ENCODE measurements at places on chromosomes 13 and 19. TPM values are rescaled to one million over a fixed set of nuclear protein-coding genes. Genes with fewer than 3 reads are reported as not detected.
A peak's percentile ranks its signal among the peaks of the same experiment; 100 is the strongest.

The KCNK6 gene
- total RNA-seq = 5.8 TPM

The GSX1 gene
- not detected for total RNA-seq

The LMTK3 gene
- 2.6 TPM for total RNA-seq

The FCGBP gene
- 3.1 TPM for total RNA-seq

DNA sequence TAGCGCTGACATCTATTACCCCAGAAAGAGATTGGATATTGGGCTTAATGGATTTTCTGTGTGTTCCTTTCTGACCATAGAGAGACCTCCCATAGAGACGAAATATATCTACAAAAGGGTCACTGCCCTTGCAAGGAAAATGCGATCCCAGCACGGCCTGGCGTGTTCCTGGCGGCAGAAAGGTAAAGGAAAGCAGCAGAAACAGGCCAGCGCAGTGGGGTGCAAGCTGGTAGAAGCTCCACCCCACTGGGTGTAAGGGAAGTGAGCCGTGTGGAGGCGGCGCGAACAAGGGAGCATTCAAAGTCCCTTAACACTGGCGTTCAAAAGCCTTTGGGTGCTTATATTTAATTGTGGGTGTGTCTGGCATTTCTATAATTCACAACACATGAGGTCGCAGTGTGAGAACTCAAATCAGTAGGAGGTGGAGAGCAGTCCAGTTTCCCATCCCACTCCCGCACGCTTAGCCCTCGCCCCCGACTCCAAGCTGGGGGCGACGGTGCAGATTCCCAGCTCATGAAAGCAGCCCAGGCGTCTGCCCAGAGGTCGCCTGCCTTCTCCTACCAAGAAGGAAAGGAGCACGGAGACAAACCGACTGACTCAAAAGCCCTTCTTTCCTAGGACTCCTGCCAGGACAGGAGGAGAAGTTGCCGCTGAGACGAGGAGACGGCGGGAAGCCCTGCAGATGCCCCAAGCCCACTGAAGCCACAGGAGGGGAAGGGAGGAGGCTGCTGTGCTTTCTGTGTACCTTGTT lies 478.4 kb downstream of the FOXO1 start:
- peak overlapping the region; percentile 67 for H3K4me3 ChIP-seq
- no peaks in the 10 kb centered on the region for H3K36me3 ChIP-seq
- peak; percentile 73 for DNase-seq

DNA sequence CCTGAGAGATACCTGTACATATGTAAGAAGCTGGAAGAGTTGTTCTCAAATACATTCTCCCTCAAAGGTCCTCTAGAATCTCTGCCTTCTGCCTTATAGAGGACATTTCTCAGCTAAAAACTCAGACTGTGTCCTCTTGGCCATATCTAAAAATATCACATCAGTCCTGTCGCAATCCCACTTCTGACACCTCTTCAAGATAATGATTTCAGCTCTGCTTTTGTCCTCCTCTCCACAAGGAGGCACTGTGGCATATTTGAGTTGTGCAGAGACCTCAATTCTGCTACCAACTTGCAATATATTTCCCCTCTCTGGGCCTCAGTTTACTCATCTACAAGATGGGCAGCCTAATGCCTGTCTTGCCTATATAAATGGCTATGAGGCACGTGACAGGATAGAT lies 16.6 kb downstream of the ADAMTS10 start:
- no peak overlapping the region for H3K4me3 ChIP-seq
- H3K4me1 ChIP-seq = peaks cover 10% of the 10 kb centered on the region
- H3K27me3 ChIP-seq = no peaks in the 10 kb centered on the region
- H3K27ac ChIP-seq = no peak overlapping the region
- peaks cover 5% of the 10 kb centered on the region for H3K36me3 ChIP-seq
- no peak for DNase-seq

GRCh38 chr13:23870356-23871140 lies 18.7 kb downstream of the MIPEP start:
- no peaks in the 10 kb centered on the region for H3K27me3 ChIP-seq
- no peak for DNase-seq
- H3K4me1 ChIP-seq = no peaks in the 10 kb centered on the region
- H3K4me3 ChIP-seq = no peak overlapping the region

- no peaks in the 10 kb centered on the region for H3K36me3 ChIP-seq
- peaks cover 21% of the 10 kb centered on the region for H3K4me1 ChIP-seq
- H3K27me3 ChIP-seq = no peaks in the 10 kb centered on the region
- H3K27ac ChIP-seq = no peak overlapping the region
- H3K4me3 ChIP-seq = no peak overlapping the region
- no peak for DNase-seq
These were observed 13.1 kb downstream of the LRCH1 start for GRCh38 chr13:46565808-46566750.

GRCh38 chr13:88124142-88124541 lies 453.0 kb downstream of the SLITRK5 start:
- no peaks in the 10 kb centered on the region for H3K36me3 ChIP-seq
- H3K4me1 ChIP-seq = no peaks in the 10 kb centered on the region
- no peak for DNase-seq
- H3K27me3 ChIP-seq = no peaks in the 10 kb centered on the region

- no peak overlapping the region for H3K27ac ChIP-seq
- no peak overlapping the region for H3K4me3 ChIP-seq
- H3K4me1 ChIP-seq = no peaks in the 10 kb centered on the region
- no peak for DNase-seq
- H3K27me3 ChIP-seq = no peaks in the 10 kb centered on the region
These were observed 1517.7 kb downstream of the SLITRK1 start for GRCh38 chr13:82364525-82364924.

DNA sequence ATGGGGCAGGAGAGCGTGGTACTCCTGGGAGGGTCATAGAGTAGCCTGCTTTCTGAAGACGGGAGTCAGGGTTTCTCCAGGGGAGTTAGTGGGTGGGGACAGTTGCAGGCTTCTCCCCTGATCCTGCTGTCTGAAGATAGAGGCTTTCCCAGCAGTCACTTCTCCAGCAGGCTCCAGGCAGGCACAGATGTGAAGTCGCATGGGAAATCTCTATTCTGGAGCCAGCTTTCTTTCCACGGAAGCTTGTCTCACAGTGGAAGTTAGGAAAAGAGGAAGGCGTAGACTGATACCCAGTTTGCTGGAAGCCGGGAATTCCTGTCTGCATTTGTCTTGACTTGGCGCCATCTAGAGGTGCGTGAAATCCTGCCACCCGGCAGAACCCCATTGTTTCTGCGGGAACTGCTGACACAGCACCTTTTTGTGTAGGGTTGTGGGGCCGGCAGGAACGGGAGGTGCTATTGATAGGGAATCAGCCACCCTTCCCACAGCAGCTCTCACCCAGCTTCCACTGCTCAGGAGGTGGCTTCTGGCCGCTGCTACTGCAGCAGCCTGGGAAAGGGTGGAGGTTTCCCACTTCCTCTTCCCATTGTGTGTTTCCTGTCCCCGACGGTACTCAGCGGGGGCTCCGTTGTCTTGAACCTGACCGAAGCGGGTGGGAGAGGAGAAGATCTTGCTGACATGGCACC lies 28.5 kb upstream of the NPAS1 start:
- H3K36me3 ChIP-seq = no peaks in the 10 kb centered on the region
- H3K4me1 ChIP-seq = peaks cover 4% of the 10 kb centered on the region
- no peak overlapping the region for H3K27ac ChIP-seq
- no peaks in the 10 kb centered on the region for H3K27me3 ChIP-seq
- DNase-seq = peak; percentile 78

DNA sequence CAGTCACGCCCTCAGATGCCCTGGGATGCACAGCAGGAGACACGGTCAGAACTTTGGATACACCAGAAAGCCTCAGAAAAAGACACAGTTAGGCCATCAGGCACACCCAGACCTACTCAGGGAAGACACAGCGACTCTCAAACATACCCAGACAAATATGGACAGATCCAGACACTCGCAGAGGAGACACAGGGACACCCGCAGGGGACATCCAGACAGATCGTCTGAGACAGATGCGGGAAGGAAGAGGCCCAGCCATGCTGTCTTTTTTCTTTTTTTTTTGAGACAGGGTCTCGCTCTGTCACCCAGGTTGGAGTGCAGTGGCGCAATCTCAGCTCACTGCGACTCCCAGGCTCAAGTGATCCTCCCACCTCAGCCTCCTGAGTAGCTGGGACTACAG lies 4.8 kb downstream of the DPF1 start:
- no peaks in the 10 kb centered on the region for H3K36me3 ChIP-seq
- H3K4me3 ChIP-seq = no peak overlapping the region
- H3K27ac ChIP-seq = no peak overlapping the region

GRCh38 chr19:5881543-5882299 lies 11.4 kb upstream of the FUT5 start:
- H3K36me3 ChIP-seq = no peaks in the 10 kb centered on the region
- H3K27ac ChIP-seq = no peak overlapping the region
- H3K27me3 ChIP-seq = peaks cover 12% of the 10 kb centered on the region
- no peaks in the 10 kb centered on the region for H3K4me1 ChIP-seq
- DNase-seq = no peak

- no peak overlapping the region for H3K4me3 ChIP-seq
- no peaks in the 10 kb centered on the region for H3K4me1 ChIP-seq
- H3K27ac ChIP-seq = no peak overlapping the region
- no peaks in the 10 kb centered on the region for H3K27me3 ChIP-seq
- DNase-seq = no peak
These were observed 32.8 kb downstream of the TMEM161A start for GRCh38 chr19:19105365-19106055.

GRCh38 chr19:7560255-7560654 lies 24.7 kb downstream of the PNPLA6 start:
- H3K4me1 ChIP-seq = no peaks in the 10 kb centered on the region
- no peak overlapping the region for H3K27ac ChIP-seq
- DNase-seq = no peak
- no peak overlapping the region for H3K4me3 ChIP-seq
- H3K36me3 ChIP-seq = peaks cover 27% of the 10 kb centered on the region

GRCh38 chr19:56868446-56868845 lies 27.9 kb upstream of the PEG3 start:
- H3K36me3 ChIP-seq = peaks cover 8% of the 10 kb centered on the region
- H3K27ac ChIP-seq = no peak overlapping the region
- no peak for DNase-seq
- no peaks in the 10 kb centered on the region for H3K4me1 ChIP-seq

- DNase-seq = no peak
- no peak overlapping the region for H3K4me3 ChIP-seq
- no peaks in the 10 kb centered on the region for H3K36me3 ChIP-seq
- no peak overlapping the region for H3K27ac ChIP-seq
- no peaks in the 10 kb centered on the region for H3K27me3 ChIP-seq
These were observed 3.6 kb downstream of the RRAS start for GRCh38 chr19:49636233-49636932.

- H3K27ac ChIP-seq = no peak overlapping the region
- H3K4me1 ChIP-seq = no peaks in the 10 kb centered on the region
- H3K27me3 ChIP-seq = no peaks in the 10 kb centered on the region
- no peak for DNase-seq
- H3K4me3 ChIP-seq = no peak overlapping the region
These were observed 729.0 kb downstream of the FGF9 start for GRCh38 chr13:22399801-22400420.

DNA sequence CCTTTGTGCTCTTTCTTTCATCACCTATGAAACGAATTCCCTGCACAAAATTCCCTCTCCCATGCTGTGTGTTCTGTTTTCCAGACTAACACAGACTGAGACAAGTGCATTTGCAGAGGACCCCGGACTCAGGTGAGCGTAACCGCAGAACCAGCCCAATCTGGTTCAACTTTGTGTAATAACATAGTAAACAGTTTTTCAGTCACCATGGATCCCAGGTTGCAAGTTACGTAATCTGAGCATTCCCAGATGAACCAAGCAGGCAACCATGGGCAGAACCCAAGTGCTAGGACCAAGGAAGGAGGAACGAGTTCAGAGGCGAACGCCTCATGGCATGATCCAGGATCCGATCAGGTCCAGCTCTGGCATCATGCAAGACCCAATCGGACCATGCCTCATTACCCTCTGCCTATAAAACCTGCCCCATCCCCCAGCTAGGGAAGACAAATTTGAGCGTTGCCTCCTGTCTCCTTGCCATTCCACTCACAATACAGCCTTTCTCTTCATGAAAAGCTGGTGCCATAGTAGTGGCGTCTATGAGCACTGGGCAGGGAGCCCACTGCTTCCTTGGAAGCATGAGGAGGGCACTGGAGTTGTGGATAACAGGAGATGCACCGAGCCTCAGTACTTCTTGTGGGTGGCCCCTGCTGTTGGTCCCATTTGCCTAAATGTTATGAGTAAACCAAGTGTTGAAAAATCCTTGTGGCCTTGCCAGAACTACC lies 107.6 kb downstream of the ABCC4 start:
- H3K36me3 ChIP-seq = peaks cover 20% of the 10 kb centered on the region
- H3K4me3 ChIP-seq = no peak overlapping the region
- H3K27ac ChIP-seq = no peak overlapping the region
- no peak for DNase-seq

DNA sequence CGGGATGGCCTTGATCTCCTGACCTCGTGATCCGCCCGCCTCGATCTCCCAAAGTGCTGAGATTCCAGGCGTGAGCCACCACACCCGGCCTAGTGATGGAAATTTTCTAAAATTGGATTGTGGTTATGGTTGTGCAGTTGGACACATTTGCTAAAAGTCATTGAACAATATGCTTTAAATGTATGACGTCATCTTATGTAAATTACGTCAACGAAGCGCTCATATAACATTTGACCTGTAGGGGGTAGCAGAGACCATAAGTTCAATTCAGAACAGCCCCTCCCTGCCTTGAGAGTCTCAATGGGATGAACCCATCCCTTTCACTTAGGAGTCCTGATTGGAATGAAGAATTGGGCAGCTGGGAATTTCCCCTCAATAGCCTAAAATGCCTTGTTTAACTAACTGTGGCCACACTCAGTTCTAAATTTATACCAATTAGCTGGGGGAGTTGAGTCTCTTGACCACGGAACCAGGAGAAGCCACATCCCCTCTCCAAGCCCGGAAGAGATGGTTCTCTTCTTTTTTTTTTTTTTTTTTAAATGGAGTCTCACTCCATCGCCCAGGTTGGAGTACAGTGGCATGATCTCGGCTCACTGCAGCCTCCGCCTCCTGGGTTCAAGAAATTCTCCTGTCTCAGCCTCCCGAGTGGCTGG lies 15.2 kb upstream of the TLE6 start:
- DNase-seq = peak; percentile 58
- H3K27me3 ChIP-seq = no peaks in the 10 kb centered on the region
- H3K27ac ChIP-seq = no peak overlapping the region
- H3K36me3 ChIP-seq = no peaks in the 10 kb centered on the region
- peaks cover 3% of the 10 kb centered on the region for H3K4me1 ChIP-seq
- H3K4me3 ChIP-seq = peak overlapping the region; percentile 22

DNA sequence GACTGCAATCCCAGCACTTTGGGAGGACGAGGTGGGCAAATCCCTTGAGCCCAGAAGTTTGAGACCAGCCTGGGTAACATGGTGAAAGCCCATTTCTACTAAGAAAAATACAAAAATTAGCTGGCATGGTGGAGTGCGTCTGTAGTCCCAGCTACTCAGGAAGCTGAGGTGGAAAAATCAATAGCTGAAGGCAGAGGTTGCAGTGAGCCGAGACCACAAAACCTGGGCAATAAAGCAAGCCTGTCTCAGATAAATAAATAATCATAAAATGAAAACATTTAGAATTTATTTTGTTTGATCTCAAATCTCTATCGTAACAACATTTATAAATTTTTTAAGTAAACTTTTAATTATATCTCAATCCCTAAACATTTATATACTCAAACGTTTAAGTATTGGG lies 36.6 kb downstream of the USP12 start:
- no peak overlapping the region for H3K27ac ChIP-seq
- H3K4me3 ChIP-seq = no peak overlapping the region
- H3K27me3 ChIP-seq = no peaks in the 10 kb centered on the region
- H3K4me1 ChIP-seq = peaks cover 70% of the 10 kb centered on the region
- no peak for DNase-seq
- peaks cover 14% of the 10 kb centered on the region for H3K36me3 ChIP-seq

All from activated naive CD4-positive, alpha-beta T cell treated with anti-CD3 and anti-CD28 coated beads for 36 hours (primary cell).